ENCODE measurements at places on chromosomes 6 and 20. TPM values are rescaled to one million over a fixed set of nuclear protein-coding genes. Genes with fewer than 3 reads are reported as not detected.

DNA sequence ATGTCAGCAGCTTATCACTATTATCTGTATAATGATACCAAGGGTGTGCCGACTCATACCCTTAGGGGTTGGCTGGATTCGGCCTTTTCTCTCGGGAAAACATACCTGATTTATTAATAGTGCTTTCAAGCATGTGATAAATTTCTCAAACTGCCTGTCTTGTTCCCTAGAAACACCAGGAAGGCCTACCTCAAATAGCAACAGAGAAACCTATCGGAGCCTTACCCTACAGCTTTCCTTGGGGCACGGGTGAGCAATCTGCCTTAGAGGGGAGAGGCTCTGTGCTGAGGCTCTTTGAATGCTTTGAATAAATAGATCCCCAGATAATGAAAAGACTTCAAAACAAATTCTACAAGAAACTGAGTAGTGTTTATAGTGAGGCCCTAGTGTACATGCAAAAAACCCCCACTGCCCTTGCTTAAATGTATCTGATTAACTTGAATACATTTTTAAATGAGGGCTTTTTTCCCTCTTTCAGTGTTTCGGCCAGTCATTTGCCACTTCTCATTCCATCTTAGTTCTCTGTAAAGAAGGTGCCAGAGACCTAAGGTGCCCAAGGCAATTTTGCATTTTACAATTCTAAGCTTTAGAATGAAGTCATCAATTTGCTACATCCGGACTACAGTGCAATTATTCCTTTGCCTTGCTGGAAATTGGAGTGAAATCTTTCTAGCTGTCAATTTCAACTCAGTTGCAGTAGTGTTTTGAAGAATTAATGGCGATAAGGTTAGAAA lies 320.1 kb downstream of the ESR1 start:
- DNase-seq: no peak

DNA sequence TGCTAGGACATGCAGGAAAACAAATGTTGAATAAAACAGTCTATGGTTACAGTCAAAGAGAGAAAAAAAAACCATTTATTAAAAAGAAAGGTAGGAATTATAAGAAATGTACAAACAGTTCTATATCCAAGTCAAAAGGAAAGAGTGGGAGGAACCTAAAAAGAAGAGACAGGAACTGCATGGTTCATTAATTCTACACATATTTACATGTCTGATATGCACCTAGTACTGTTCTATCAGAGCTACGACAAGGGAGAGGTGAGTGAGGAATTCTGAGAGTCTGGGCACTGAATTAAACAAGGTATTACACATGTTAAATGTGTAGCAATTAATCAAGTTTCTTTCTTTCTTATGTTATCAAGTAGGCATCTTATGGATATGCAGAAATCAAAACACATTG lies 41.9 kb downstream of the SYCP2 start:
- no peak for DNase-seq

DNA sequence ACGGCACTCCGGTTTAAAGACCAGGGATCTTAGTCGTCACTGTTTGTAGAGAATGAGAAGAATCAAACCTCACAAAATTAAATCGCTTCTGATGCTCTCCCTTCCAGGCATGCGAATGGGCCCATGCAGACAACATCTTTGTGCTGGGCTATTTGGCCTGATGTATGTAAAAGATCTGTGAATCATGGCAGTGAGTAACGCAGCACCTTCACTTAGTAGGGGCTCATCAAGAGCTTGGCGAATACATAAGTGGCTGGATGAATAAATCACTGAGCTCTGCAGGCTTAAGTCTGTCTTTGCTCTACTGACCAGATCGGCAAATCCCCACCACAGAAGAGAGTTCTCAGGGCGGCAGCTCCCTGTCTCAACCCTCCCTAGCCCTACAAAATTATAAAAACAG lies 44.8 kb upstream of the AFDN start:
- no peak for DNase-seq

DNA sequence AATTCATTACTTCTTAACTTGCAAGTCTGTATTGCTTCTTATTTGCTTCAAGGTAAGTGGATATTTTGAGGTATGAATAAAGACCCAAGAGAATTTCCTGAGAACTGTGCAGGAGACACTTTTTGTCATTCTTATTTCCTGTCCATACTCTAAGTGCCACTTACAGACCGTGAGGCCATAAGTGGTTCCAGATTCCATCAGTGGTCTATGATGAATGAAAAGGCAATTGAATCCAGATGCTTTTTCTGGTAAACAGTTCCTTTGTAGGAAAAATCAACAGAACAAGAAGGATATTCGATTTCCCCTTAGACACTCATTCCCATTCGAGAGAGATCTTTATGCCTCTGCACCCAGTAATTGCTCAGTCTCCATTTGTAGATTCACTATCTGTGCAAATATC lies 58.3 kb upstream of the PDE10A start:
- DNase-seq: no peak

Gene SLC32A1
- 51.5 TPM for polyA plus RNA-seq

DNA sequence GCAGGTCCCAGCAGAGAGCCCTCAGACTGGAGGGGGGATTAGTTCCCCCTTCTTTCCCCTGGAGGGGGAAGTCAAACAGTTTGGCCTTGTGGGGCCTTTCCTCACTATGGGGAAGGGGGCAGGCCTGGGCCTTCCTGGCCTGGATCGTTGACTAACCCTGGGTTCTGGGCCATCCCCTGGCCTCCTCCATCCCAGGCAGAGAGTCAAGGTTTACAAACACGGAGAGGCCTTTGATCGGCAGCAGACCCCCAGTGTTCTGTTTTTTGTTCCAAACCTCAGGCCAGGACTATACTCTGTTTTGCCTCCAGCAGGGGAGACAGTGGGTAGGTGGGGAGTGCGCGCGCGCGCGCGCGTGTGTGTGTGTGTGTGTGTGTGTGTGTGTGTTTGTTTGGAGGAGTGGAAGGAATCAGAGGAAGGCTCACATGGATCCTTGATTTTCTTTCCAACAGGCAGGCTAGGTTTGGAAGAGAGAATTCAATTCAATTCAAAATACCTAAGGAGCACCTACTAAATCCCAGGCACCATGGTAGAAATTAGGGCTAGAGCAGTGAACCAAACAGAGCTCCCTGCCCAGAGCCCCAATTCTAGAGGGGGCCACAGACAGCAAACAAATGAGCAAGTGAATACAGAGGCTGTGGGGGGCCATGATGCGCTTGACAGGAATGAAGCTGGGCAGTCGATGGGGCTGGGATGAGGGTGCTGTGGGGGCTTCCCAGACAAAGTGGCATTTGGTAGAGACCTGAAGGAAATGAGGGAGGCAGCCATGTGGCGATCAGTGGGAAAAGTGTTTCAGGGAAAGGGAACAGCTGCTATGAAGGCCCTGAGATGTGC lies 14.8 kb downstream of the TP53RK start:
- peak; percentile 85 for DNase-seq

DNA sequence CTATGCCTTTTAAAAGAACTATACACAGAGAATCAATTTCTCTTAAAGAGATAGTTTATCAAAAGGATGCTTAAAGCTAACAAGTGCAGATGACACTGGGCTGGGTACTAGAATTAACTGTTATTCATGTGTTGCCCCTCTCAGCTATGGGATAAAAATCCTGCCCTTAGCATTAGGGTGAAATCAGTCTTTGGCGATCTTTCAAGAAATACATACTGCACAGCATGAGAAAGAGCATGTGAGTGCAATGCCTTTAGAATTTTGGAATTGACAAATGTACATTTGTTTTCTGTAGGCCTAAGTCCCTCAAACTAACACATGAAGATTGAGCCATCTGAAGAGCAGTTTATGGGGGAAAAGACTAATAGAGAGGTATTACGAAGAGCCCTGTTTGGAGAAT lies 115.4 kb downstream of the ZFP64 start:
- no peak for DNase-seq

DNA sequence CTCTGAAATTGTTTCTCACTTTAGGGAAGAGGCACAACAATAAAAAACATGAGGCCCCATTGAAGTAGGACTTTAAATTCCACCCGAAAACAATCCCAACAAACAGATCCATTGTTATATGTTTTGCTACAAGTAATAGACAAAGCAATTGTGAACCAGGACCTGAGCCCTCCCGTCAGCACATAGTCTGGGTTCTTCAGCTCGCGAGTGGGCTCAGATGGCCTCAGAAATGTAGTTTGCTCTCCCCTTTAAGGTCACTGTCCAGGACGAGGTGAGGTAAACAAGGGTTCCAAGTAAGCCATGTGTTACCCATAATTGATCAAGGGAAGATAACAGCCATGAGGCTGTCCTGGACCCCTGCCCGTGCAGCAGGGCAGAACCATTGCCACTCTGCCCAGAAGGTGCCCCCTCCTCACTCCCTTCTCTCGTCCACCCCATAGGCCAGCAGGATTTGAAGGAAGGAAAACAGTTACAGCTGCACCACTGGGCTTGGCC lies 160.1 kb upstream of the QKI start:
- no peak for DNase-seq

GRCh38 chr6:85015396-85015990 lies 251.1 kb upstream of the TBX18 start:
- no peak for DNase-seq

Gene PTPRK
- 35.3 TPM for polyA plus RNA-seq

Data from spinal cord (tissue), 10 donors.